ENCODE measurements at places on chromosomes 5 and 9.

DNA sequence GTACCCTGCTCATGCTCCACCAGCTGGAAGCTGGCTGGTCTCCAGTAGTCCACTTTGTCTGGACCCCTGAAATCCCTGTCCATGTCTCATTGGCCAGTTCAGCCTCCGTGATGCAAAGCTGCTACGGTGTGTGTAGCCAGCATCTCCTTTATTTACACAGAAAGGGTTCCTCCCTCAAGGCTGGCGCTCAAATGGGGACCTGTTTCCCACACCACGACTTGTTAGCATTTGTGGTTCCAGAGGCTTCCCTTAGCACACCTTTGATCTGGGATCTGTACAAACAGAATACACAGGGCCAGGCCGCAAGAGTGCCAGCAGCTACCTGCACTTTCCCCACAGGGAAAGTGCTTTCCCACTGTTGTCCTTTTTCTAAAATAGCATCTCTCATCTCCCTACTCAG, 5.7 kb upstream of the SMU1 start:
- DNase-seq: no peak

DNA sequence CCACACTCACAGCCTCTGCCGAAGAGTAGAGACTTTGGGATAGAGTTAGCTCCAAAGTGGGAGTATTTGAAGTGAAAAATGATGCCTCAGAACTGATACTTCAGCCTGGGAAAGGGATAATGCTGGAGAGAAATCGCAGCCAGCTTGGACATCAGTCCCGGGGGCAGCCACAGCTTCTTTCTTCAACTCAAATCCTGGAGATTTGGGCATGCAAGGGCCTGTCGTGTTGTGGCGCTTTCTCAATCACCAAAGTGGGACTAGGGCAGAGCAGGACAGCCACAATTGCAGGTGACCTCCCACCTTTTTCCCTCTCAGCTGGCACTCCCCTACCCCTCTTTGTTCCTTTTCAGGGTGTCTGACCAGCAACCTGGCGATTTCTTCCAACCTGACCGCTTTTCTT, 70.4 kb downstream of the UBAP1 start:
- no peak for DNase-seq

DNA sequence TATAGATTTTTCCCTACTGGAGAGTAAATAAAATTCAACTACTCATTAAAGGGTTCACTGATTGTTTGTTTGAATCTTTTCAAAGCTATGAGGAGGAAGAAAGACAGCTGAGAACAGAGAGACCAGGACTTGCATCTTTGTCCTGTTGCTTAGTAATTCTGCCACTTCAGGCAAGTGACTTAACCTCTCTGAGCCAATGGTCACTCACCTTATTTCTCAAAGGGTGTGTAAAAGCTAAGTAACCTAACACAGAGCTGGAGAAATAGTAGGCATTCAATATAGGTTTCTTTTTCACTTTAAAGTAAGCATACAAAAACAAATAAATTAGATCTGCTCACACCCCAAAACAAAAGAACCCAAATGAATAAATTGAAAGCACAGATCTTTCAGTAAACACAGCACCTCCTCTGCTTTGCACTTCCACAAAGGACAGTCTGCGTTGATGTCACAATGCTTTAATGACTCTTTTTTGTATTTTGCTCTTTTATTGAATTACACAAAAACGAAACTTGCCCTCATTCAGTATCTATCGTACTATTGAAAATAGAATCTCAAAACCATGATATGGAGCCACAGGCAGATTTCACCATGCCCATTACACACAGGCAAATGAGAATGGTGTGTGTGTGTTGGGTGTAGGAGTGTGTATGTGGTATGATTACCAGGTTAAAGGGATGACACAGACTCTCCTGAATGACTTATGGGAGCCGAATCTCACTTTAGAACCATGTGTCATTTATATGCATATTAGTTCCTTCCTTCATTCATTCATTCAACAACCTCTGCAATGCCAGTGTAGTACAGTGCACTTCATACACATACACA, 166.0 kb downstream of the EBF1 start:
- no peak for DNase-seq

GRCh38 chr5:122673343-122673742, 101.5 kb upstream of the SNX2 start:
- no peak for DNase-seq

- DNase-seq: no peak
Observed at GRCh38 chr9:90009447-90009846, 404.6 kb downstream of the GADD45G start.

GRCh38 chr9:134735441-134736175, 94.0 kb downstream of the COL5A1 start:
- no peak for DNase-seq

GRCh38 chr9:96453625-96454024, 3.7 kb downstream of the HABP4 start:
- no peak for DNase-seq

DNA sequence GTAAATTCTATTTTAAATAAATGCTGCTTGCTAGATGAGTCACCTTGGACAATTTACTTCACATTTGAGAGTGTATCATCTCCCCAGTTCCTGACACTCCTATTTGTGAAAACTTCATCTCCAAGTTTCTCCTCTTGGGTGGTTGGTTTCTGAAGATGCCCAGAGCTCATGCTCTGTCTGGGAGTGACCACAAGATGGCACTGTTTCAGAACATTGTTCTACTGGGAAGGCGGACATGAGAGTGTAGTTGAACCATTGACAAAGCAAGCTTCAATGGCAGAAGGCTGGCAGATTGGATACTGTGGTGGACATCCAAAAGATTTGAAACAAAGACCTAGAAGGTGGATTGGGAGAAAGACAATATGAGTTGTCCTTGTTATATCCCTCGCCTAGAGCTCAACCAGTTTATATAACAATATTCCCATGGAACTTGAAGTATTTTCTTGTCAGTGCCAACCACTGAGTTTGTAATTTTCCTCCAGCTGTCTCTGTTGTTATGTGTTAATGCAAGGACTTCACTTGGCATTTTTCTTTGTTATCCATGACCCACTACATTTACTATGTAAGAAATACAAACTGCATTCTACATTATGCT, 234.3 kb upstream of the ANKH start:
- DNase-seq: no peak

GRCh38 chr9:109953813-109954497, 174.0 kb downstream of the PALM2AKAP2 start:
- no peak for DNase-seq

GRCh38 chr5:935510-936084, 42.9 kb downstream of the TRIP13 start:
- DNase-seq: no peak

GRCh38 chr9:108569624-108570023, 286.2 kb downstream of the ACTL7B start:
- DNase-seq: no peak

DNA sequence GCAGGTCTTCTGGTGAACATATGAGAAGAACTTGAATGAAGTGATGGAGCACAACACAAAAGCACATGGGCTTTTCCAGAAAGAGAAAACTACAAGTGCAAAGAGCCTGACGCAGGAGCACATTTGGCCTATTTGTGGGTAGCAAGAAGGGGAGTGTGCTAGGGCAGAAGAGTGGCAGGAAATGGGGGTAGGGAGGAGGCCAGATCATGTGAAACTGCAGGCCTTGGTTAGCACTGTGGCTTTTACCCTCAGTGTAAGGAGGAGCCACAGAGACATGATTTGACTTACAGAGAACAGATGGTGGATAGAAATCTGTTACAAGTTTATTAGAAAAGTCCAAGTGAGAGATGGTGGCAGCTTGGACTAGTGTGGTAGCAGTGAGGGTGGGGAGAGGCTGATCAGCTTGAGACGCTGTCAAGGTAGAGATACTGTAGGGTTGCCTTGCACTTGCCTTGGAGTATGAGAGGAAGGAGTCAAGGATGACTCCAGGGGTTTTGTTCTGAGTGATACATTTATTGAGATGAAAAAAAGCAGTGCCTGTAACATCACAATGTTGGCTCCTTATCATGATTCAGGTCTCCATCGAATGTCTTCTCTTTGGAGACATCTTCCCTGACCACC, 126.7 kb downstream of the PPP2R2B start:
- peak; percentile 76 for DNase-seq

DNA sequence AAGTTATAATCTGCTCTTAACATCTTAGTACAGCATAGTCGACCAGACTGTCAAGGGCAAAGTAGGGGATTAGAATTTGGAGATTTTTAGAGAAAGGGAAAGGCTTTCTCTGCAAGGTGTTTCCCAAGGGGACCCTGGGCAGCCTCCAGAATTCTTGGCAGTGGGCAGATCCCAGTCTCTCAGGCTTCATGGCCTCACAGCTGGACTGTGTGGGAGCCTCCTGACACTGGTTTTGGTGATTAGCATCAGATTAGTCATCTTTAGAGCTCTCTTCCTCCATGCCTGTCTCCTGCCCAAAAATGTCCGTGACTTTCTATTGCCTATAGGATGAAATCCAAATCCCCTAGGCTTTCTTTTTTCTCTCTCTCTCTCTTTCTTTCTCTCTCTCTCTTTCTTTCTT, 370.7 kb downstream of the ZSWIM6 start:
- no peak for DNase-seq

DNA sequence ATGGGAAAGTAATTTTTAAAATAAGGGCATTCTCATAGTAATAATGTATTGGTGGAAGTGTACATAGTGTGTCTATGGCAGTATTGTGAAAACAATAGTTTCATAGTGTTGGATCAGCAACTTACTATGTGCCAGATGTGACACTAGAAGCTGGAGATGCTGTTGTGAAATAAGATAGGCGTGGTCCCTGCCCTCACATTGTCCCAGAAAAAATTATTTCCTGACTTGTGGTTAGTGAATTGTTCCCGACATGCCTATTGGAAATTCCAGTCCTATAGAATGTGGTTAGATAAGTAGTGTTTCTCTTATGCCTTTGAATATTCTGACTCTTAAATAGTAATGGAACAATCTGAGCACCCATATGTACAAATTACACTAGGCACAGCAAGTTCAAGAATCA, 55.3 kb upstream of the MTAP start:
- no peak for DNase-seq

GRCh38 chr9:33471361-33471760, 2.4 kb downstream of the NOL6 start:
- no peak for DNase-seq

- DNase-seq: no peak
Observed at GRCh38 chr9:133741716-133742115, 3.6 kb upstream of the SARDH start.

- DNase-seq: no peak
Observed at GRCh38 chr9:16384993-16385392, 485.5 kb downstream of the BNC2 start.

DNA sequence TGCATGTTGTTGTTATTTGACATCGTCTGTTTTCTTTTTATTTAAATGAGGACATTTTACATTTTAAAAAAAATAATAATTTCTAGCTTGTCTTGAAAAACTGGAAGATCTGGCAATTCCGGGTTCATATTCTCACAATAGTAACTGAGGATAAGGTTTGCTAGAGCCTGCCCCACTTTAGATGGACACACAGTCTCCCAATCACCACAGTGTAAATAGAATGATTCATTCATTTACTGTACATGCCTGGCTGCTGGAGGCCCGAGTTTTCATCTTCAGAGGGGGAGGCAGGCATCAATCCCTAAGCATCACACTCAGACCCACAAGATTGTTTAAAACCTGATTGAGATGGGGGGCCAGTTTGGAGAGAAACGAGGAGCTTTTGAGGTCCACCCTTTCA, 2039.7 kb upstream of the WWC1 start:
- DNase-seq: no peak

Measured in Peyer's patch (tissue), 4 donors.